Stimulated activated CD4-positive, alpha-beta T cell treated with anti-CD3 and anti-CD28 coated beads, Interleukin-1b, Interleukin-23, amount 100 ng/mL, for 1 hour (primary cell): ENCODE measurements at places on chromosomes 11 and 22.

- DNase-seq, result no peak
Measured at GRCh38 chr22:41838842-41839618, 6.1 kb downstream of the SREBF2 start.

DNA sequence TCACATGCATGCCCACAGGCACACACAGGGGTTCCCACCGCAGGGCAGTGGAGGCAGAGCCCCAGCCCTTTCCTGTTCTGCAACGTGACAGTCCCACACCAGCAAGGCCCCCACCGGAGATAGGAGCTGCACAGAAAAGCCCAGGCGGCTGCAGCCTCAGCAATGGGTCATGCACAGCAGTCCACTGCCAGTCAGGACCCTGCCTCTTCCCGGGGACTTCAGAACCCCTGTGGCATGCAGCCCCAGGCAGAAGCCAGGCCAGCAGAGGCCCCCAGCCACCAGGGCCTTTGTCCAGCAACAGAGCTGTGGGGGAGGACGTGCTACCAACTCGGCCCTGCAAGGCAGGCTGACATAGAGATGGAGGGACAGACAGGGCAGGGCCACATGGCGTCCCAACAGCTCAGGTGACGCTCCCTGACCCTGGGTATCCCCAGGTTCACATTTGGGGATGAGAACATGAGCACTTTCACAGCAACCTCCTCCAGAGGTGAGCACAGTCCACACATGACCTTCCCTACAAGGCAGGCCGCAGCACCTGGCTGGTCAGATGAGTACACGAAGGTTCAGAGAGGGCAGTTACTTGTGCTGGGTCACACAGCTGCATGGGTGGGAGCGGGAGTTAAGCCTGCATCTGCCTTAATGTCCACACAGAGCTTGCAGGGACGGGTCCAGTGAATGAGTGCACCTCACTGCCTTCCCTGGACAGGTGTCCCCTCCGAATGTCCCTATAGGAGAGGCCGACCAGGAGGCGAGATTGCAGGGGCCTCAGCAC lies 87.3 kb downstream of the CELSR1 start:
- DNase-seq, result no peak

DNA sequence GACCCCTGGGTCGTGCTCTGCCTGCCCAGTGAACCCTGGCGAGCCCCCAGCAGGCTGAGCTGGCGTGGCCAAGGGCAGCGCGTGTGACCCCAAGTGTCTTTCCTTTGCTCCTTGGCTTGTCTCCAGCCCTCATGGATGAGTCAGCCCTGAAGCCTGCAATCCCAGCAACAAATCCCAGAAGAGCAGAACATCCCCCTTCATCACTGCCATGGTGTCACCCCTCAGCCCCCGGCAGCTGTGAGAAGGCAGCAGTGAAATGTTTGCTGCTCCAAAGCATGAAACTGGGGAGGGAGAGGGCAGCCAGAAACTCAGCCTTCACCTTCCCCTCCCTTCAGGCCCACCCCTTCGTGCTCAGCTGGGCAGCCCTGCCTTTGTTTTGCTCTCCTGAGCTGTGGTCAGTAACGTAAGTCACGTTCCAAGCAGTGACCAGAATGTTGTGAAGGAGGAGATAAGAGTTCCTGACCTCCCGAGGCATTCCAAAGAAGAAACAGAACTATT lies 29.8 kb downstream of the ADAMTS15 start:
- DNase-seq, result no peak

- DNase-seq, result no peak
Measured at GRCh38 chr11:110737593-110737992, 25.4 kb upstream of the ARHGAP20 start.

GRCh38 chr11:90639461-90639993 lies 416.7 kb upstream of the CHORDC1 start:
- no peak for DNase-seq

DNA sequence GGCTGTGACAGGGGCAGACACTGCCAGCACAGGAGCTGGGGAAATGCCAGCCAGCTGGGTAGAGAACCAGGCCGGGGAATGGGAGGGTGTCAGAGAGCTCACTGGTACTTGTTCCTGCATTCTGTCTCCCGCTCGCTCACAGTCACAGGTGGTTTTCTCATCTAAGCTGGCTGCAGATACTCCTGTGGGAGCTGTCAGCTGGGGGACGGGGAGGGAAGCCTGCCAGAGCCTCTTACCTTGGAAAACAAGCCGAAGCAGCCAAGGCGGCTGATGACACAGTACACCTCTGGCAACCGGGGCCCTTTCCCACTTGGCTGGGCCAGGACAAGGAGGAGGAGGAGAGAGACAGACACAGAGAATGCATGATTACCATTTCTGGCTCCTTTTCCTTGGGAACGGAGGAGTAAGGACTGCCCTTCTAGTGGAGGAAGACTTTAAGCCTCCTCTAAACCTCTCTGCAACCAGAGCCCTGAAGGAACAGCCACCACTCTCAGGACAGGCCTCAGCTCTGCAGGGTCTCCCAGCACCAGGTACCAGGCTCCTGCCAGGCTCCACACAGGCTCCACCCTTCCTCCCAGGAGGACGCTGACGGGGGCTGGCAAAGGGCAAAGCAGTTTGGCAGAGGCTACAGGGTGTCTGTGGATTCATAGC lies 25.1 kb downstream of the RPL27A start:
- no peak for DNase-seq

GRCh38 chr22:46653596-46653995 lies 33.4 kb downstream of the GRAMD4 start:
- no peak for DNase-seq

DNA sequence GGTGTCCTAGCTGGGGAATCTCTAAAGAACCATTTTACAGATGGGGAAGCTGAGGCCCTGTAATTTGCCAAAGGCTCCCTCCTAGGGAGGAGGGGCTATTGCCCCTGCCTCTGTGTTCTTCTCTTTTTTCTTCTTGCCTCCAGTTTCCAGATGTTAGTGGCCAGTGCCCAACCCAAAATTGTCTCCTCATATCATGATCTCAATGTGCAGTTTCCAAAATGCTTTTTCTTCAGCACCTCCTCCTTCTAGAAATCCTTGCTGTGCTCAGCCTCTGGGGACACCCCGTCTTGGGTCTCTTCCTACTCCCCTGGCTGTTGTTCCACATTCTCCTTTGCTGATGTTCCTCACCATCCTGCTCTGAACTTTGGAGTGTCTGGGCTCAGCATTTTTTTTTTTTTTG lies 9.5 kb upstream of the CHRM1 start:
- no peak for DNase-seq

DNA sequence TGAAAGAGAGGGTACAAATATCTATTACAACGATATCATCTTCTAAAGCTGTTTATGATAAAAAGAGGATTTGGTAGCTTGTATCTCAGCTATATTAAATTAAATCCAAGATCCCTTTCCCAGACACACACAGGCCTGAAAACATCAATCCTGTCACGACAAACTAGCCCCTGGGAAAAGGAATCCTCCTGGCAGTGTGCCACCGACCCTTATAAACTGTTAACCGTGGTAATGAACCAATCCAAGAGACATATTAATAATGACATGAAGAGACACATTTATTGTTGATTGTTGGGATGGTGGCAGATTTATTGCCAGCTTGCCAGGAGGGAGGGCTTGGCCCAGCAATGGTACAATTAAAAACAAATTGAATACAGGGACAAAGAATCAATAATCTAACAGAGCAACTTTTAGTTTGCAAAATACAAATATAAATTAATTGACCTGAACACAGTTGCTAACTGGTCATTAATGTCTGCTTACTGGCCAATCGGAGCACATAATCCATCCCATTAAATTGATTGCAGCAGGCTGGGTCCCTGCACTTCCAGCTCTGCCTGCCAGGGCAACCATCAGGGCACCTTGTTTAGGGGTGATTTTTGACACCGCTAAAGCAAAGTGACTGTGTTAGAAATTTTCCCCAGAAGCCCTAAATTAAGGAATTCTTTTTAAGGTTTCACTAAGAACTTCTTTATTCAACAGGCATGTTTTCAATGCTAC lies 887.6 kb downstream of the OPCML start:
- no peak for DNase-seq

- no peak for DNase-seq
Measured at GRCh38 chr11:35516403-35516802, 9.0 kb downstream of the PAMR1 start.

DNA sequence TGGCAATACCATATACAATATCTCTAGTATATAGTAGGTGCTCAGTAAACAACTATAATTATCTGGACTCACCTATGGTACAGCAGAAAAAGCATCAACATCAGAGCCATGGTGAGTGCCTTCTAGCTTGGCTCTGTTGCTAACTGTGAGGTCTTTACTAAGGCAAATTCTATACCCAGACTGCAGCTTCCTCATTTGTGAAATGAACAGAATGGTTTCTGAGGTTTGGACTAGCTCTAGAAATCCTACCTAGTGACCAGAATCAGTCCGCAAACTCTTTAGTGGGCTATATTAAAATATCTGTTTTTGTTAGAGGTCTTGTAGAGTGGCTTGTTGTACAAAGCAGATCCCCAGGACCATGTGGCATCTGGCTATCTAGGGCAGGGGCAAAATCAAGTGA lies 3.7 kb downstream of the MS4A1 start:
- DNase-seq, result no peak

- no peak for DNase-seq
Measured at GRCh38 chr11:8020244-8020597, 33.1 kb downstream of the EIF3F start.

GRCh38 chr11:125871391-125872137 lies 15.9 kb upstream of the HYLS1 start:
- DNase-seq, result no peak

GRCh38 chr11:22133776-22134175 lies 59.1 kb upstream of the ANO5 start:
- DNase-seq, result no peak

- no peak for DNase-seq
Measured at GRCh38 chr11:27282806-27283205, 80.2 kb downstream of the CCDC34 start.

GRCh38 chr11:97351939-97352338 lies 962.1 kb downstream of the JRKL start:
- DNase-seq, result no peak

DNA sequence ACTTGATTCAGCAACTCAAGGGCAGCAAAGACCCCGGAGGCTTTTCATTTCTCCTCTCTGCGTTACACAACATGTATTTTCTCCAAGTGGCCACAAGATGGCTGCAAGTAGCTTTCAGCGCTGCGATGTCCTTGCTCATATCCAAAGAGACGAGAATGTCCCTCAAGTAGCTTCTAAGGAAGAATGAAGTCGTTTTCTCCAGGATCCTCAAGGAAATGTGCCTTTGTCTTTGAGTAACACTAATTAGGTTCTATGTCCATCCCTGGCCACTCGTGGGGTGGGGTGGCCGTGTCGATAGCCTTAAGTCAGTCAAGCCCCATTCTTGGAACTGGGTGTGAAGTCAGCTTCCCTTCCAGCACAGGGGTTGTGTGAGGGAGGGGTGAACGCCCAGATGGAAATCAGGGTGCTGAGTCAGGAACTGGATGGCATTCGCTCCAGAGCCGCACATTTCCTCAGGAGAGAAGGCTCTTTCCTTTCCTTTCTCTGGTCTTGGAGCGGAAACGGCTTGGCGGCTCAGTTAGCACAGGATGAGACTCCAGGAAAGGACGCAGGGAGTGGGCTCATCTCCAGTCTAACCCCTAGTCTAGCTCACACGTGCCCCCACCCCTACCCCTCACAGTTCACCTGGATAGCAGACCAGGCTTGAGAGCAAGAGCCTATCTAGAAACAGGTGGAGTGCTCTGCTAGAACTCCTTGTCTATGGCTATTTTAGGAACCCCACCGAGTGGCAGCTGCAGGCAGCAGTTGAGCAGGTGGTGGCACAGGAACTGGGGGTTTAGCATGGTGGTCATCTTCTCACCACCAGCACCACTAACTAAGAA lies 44.3 kb downstream of the NNMT start:
- no peak for DNase-seq

- no peak for DNase-seq
Measured at GRCh38 chr22:17897858-17898257, 123.6 kb upstream of the BID start.

DNA sequence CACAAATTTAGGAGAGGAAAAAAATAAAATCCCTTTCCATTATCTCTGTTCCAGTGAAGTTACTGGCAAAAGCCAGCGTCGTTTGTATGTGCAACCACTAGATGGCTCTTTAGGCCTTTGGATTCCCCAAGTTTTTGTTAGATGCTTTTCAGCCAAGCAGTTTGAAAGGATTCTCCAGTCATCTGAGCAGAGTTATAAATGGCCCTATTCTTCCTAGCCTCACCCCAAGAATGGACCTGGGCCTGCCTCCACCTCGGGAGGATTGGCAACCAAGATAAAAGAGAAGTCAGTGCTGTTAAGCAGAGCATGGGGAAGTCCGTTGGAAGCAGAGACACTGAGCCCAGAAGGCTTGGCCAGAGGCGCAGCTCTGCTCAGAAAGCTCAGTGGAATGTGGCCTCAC lies 15.4 kb downstream of the FAM181B start:
- DNase-seq, result no peak

DNA sequence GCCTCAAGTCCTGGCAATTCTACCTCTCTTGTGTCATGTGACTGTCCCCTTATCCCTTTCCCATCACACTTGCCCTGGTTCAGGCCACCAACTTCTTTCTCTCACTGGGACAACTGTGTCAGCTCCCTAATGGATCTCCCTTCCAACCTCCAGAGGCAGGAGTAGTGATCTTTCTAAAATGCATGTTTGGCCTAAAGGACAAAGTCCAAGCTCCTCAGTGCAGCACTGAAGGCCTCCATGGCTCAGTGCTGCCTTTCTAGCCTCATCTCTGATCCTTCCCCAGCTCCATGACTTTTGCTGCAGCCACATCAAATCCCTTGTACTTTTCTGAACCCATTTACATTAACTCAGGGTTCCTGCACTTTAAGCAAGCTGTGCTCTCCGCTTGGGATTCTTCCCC lies 80.8 kb downstream of the CSNK2A3 start:
- DNase-seq, result no peak

- no peak for DNase-seq
Measured at GRCh38 chr11:78254268-78254667, 65.5 kb downstream of the USP35 start.

DNA sequence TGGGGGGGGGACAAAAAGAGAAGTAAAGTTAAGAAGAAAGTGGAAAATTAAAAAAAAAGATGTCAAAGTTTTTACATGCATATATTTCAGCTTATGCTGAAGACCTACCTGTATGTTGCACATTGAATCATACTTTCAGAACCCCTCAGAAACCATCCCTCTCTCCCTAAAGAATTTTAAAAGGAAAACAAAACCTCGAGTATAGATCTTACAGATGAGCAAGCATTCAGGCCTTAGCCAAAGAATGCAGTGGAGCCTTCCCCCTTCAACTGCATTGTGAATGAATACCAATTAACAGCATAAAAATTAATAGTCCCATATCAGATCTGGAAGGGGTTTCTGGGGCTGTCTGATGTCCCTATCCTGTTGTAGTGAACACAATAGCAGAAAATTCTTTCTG lies 16.3 kb downstream of the KDELR3 start:
- DNase-seq, result no peak

- DNase-seq, result no peak
Measured at GRCh38 chr11:33214187-33214586, 43.0 kb upstream of the HIPK3 start.

DNA sequence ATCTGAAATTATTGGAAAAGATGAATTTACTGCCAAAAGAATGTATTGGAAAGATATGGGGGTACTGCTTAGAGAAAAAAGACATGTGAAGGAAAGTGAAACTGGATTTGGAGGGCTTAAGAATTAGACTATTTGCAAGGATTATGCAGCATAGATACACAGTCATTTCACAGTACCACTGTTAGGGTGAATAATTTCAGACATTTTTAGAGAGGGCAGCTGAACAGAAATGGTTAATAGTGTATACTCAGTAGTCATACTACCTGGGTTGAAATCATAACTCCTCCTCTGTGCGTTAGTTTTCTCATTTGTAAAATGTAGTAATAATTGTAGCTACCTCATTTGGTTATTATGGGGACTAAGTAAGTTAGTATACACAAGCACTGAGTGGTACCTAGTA lies 33.0 kb downstream of the GAS2 start:
- no peak for DNase-seq
